ENCODE measurements at places on chromosomes 12 and 14.
A peak's percentile ranks its signal among the peaks of the same experiment; 100 is the strongest.

- DNase-seq: no peak
These were observed 56.5 kb downstream of the WASHC3 start for GRCh38 chr12:102005256-102005655.

GRCh38 chr14:48723841-48724495 lies 862.2 kb downstream of the RPS29 start:
- DNase-seq: no peak

- no peak for DNase-seq
These were observed 92.2 kb downstream of the ACSS3 start for GRCh38 chr12:81170072-81170471.

DNA sequence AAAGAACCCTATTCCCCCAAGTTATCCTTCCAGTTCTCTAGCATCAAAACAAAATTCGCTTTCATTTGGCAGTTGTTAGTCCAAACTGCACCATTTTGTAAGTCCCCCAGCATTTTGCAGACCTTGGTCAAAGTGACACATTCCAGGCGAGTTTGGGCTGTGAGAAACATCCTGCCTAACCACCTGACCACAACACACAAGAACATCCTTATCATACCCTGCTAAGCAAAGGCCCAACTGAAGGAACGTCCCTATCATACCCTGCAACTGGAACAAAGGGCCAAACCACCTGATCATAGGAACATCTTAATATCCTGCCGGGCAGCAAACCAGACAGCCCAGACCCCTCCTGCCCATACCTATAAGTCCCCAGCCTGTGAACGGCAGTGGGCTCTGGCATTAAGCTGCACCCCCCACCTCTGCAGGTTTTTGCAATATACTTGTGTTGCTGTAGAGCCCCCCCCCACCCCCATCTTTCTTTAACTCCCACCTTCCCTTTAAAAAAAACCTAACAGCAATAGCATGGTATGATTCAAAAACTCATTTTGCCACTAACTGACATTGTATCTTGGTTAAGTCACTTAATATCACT lies 2.7 kb downstream of the PCNX4 start:
- DNase-seq: no peak

DNA sequence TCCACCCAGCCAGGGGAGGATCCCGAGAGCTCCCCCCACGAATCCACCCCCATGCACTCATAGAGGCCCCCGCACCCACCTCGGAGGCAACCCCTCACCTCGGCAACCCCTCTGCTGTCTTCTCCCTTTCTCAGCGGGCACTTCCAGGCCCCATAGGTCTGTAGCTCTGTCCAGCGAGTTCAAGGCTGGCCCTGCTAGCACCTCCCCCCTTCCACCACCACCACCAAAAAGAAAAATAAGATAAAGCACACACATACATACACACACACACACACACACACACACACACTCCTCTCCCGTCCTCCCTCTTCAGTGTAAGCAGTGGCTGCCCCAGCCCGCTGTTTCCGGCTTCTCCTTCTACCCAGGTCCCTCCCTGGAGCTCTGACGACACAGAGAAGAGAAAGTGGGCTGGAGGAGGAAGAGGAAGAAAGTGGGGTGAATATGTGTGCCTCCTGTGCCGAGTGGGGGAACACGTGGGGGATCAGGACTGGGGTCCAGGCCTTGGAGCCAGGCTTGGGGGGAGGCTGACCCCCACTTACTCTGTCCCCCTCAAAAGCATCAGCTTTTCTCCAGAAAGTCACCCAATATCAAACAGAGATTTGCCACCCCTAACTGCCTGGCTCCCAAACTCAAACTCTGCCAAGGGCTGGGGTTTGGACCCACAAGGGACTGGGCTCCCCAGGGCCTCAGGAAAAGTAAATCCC lies at the start of gene STAT6:
TSS of gene STAT6 (minus strand) at position 332 of the 704 bp plus-strand sequence. CDS start 3,084 bp downstream, outside the sequence.
- DNase-seq: peak; percentile 79

DNA sequence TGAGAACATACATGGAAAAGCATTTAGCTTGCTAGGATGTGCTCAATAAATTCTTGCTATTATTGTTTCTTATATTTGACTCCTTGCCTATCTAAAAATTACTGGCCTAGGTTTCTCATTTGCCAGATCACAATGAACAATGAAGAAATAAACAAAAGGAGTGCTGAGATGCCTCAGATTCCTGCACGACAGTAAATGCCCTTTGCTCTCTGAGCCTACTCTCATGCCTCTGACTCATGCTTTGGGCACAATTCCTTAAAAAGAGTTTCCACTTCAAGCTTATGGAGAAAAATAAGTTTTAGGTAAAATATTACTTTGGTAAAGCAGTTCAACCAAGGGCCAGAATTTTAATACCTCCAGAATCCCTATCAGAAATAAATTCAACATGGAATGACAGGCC lies 30.9 kb downstream of the GRIN2B start:
- no peak for DNase-seq

DNA sequence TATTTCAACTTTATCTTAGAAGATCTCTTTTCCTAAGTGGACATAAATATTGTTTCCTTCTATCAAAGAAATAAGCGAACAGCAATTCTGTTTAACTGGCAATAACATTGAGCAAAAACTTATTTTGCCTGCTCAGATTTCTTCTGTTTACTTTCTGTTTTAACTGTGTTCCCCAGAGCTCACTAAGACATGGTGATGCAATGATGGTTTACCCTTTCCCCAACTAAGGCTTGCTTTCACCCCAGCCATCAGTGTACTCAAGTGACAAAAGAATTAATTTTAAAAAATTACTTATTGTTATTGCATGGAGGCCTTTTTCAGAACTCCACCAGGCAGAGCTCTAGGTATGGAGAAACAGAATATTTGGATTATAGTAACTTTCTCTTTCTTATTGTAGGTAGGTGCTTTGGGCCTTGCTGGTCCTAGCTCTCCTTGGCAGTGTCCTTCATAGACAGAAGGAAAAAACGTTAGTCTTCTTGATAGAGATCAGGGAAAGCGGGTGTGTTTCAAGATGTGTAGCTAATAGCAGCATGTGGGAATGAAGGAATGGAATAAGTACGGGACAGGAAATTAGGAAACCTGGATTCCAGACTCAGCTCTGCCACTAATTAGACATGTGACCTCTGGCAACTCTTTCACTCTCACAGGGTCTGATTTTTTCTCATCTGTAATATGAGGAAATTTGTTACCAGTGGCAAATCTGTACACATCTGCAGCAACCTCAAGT lies 14.6 kb upstream of the DDHD1 start:
- no peak for DNase-seq

DNA sequence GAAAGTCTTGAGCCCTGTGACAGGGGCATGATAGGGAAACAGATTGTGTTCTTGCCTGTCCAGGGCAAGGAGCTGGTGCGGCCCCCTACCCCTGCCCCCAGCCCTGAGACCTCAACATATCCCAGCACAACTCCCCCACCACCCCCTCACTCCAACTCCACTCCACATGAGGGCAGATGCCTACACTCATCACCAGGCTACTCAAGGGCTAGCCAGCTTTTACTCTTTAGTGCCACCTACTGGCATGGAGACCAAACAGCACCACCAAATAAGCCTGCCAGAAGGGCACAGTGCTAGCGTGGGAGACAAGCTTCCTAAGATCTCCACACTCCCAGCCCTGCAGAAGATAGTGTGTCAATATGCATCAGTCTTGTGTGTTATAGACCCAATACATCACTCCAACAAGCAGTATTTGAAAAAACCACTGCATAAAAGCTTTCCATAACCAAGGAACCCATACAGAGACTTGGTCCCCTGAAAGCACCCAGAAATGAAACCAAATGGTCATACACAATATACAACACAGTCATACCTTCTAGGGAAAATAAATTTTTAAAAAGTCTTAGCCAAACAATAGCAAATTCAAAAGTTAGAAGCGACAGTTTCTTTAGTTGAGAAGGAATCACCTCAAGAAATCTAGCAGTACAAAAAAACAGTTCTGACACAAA lies 154.4 kb downstream of the KCNK10 start:
- no peak for DNase-seq

- DNase-seq: peak; percentile 42
These were observed 28.7 kb upstream of the PLD4 start for GRCh38 chr14:104895786-104896661.

DNA sequence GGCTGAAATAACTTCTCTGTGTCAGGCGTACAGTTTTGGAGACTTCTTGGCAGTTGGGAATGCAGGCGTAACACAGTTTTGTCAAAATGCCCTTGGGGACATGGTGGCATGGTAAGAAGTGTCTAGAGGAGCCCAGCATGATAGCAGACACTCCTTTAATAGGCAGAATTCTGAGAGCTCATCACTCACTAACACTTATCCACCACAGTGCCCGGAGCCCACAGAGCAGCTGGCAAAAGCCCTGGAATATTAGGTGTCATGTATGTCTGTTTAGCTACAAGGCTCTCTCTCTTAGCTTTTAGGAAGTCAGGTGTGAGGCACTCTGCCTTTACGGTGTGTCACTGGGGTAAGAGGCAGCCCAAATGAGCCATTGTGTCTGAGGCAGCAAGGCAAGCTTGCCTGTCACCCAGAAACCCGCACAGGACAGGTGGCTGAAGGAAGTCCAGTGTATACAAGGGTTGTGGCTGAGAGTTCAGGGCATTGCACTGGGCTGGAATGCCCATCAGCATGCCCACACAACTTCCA lies 96.3 kb downstream of the ESRRB start:
- no peak for DNase-seq

- DNase-seq: no peak
These were observed 165.4 kb downstream of the SLC15A5 start for GRCh38 chr12:16112130-16112529.

- no peak for DNase-seq
These were observed 8.8 kb downstream of the TMTC2 start for GRCh38 chr12:82695531-82695930.

- peak; percentile 74 for DNase-seq
These were observed 10.4 kb upstream of the GPR132 start for GRCh38 chr14:105075379-105076295.

DNA sequence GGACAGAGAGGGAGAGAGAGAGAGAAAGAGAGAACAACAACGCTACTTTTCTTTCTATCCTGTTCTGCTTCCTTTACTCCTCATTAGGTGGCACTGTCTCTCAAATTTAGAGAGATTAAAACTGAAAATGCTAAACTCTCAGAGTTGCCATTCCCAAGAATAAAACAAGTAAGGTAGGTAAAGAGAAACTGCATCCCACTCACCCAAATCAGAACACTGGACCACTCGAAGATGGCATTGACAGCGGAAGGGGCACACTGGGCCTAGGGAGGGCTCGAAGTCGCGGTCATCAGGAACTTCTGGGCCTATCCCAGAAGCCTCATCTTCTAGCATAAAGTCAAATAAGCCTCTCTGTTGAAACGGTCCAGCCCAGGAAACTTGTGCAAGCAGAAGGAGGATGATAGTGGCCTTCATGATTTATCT lies 4.5 kb downstream of the DCN start:
- peak; percentile 68 for DNase-seq

DNA sequence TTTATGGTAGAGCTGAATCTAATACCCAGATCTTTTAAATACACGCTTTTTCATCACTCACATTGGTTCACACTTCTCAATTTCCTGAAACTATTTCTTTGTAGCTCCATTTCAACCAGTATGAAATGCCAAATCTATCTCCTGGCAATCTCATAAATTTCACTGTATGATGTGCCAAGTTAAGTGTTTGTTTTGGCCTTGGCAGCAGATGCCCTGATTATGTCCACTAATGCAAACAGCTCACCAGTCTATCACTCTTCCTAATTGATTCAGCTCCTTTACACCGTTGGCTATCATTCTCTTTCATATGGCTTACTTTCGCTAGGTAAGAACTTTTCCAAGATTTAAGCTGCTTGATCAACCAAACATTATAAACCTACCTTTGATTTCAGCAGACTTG lies 58.6 kb downstream of the ZFC3H1 start:
- no peak for DNase-seq

- no peak for DNase-seq
These were observed 85.3 kb upstream of the BCL11B start for GRCh38 chr14:99357151-99357915.

- no peak for DNase-seq
These were observed 32.4 kb downstream of the GPR65 start for GRCh38 chr14:88037325-88037724.

DNA sequence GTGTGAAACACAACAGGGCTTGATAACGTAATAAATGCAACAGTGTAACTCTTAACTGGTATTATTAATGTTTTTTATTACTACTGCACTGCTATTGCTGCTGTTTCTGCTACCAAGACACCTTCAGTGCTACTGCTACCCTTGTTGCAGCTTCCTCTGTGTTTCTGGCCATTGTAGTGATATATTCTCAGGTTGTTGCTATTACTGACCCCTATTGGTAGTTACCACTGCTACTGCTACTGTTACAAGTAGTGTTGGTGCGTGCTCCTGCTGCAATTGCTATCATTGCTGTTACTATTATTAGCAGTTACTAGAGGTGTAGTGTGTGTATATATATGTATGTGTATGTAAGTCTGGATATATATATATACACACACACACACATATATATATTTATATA lies 87.2 kb upstream of the PTPRB start:
- no peak for DNase-seq

DNA sequence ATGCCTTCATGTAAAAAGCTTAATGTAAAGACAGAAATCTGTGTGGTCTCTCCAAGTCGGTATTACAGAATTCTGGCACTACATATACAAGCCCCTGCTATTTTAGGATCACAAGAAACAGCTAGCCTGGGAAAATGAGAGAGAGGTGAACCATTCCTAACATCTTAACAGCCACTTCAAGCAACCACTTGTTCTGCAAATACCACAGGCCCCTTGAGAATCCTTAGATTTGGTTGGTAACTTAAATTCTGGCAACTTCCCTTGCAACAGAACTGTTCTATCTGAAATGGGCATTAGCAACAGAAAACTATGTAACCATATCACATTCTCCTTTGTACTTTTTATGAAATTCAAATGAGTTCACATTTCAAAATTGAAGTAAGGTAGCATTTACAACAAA lies 68.5 kb downstream of the SPPL3 start:
- no peak for DNase-seq

DNA sequence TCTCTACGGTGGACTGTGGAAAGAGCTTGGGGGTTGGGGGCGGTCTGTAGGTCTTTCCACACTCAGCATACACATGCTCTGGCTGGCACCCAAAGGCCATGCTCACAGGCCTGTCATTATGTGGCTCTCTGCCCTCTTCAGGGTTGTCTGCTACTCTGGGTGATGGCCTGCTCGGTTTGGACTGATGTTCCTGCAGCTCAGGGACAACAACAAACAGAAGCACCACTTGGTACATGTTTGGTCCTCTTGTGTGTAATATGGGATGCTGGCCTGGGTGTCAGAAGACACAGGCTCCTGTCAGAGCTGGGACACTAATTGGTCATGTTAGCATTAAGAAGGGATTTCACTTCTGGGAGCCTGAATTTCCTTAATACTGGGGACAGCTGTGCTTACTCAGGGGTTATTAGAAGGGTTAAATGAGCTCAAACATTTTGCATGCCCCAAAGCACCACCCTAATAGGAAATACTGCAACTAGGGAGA lies 32.7 kb upstream of the SELPLG start:
- DNase-seq: peak; percentile 71

- no peak for DNase-seq
These were observed 214.7 kb upstream of the GARIN2 start for GRCh38 chr14:66974397-66975025.

DNA sequence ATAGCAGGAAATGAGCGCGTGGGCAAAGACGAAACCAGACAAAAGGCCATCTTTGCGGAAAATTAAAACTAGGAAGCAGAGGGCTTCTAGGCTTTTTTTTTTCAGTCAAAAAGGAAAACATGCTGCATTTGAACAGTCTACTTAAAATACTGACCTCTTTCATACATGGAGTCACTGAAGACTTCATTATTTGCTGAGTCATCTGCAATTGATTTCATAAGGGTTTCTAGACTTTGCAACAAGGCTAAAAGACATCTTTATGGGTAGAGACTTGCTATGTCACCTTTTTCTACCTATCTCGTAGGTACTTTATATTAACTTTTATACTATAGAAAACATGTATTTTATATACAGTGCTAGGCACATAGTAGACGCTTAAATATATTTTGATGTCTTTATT lies 238.4 kb downstream of the TMEM132D start:
- no peak for DNase-seq

Data from right forelimb (tissue), 1 donor.